ENCODE measurements at places on chromosomes 7 and 10.
A peak's percentile ranks its signal among the peaks of the same experiment; 100 is the strongest.

- DNase-seq = no peak
Measured at GRCh38 chr10:129491123-129491734, 24.2 kb downstream of the MGMT start.

- DNase-seq = no peak
Measured at GRCh38 chr10:31187182-31187581, 131.8 kb upstream of the ZEB1 start.

DNA sequence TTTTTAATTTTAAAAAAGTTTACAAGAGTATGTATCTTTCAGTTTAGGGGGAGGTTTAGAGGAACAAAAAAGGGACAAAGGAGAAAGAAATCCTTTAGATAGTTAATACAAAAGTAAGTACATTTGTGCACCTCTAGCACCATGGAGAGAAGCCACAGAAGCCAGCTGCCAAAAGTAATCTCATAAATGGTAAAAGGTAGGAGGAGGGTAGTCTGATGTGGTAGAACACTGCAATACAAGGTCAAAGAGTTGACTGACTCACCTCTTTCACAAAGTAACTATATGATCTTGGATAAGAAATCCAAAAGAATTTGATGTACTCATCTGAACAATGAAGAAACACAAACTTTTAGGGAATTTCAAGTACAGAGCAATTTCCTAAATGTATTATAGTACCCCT, 68.1 kb downstream of the CNOT4 start:
- no peak for DNase-seq

- DNase-seq = peak; percentile 9
Measured at GRCh38 chr7:43954524-43955228, 28.4 kb downstream of the UBE2D4 start.

GRCh38 chr7:155283565-155284194, 14.0 kb upstream of the INSIG1 start:
- no peak for DNase-seq

- DNase-seq = no peak
Measured at GRCh38 chr7:94423863-94424735, 29.4 kb downstream of the COL1A2 start.

DNA sequence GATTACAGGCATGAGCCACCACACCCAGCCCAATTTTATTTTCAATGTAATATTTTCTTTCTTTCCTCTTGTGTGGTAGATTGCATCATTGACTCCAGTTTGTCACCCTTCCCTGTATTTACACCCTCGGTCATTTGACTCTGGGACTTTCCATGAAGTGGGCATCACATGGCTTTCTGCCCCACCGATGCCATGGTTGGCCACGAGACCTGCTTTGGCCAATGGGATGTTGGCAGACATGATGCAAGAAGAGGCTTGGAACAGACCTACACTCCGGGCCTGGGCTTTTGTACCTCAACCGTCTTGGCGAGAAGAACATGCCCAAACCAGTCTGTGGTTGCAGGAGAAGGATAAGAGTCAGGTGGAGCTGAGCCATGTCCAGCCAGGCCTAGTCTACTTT, 38.8 kb upstream of the CACUL1 start:
- no peak for DNase-seq

DNA sequence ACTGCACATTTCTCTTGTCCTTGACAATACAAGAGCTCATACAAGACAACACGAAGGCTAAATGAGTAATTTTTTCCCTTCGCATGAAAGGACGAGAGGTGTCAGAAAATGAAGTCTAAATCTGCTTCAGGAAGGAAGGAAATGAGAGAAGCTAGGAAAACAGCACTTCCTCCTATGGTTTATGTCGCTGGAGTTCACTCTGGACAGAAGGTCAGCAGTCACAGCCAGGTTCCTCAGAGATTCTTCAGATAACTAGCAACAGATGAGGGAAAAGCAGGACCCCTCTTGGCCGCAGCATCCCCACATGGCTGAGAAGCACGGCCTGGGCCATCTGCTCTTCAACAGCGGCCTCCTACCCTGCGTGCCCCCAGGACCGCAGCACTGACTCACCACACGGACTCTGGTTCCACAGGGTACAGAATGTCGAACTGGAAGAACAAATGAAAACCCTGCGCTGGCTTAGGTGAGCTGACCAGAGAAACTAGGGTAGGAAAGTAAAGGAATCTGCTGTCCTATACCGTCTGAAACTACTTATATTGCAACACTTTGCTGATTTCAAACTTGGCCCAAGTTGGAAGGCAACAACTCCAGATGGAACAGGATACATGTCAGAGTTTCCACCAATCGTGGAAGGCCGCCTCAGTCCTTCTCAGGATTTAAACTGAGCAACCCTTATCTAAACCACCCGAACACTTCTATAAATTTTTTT, 26.3 kb downstream of the DNMBP start:
- no peak for DNase-seq

- DNase-seq = no peak
Measured at GRCh38 chr7:31052841-31053601, 913 bp downstream of the ADCYAP1R1 start.

DNA sequence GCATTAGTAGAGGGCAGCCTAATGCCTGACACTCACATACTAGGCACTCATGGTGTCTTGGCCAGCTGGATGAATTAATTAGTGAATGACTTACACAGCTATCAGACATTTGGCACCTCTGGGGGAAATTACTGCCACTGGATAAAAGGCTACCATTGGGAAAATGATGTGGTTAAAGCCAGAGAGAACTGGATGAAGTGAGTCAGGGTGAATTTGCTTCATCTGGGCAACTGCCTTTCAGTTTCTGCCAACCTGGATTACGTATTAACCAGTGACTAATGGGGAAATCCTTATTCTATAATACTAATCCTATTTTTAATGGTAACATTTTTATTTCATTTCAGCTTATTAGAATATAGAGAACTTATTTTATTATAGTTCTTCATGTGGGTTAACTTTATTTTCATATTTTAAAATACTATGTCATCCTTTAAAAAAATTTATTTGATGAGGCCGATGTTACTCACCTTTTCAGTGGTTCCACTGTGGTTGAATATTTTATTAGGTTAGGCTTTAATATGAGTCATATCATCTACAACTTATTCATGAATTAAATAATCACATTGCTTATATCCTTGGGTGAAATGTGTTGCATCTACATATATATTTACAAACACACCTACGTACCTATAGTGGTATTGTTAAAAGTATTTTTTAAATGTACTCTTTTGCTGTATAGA, 85.6 kb upstream of the CAPZA2 start:
- no peak for DNase-seq

GRCh38 chr7:122454776-122455507, 150.4 kb upstream of the FEZF1 start:
- no peak for DNase-seq

DNA sequence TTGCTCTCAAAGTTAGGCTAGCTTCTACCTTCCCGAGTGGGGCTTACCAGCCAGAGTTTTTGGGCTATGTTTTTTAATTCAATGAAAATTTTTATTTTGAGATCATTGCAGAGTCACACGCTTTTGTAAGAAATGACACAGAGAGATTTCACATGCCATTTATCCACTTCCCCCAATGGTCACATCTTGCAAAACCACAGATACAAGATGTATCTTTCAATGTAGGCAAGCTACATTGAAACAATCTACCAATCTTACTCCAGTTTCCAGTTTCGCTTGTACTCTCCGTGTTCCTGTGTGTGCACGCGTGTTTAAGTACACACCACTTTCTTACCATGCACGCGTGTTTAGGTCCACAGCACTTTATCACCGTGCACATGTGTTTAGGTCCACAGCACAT, 89.4 kb upstream of the LEP start:
- DNase-seq = no peak

DNA sequence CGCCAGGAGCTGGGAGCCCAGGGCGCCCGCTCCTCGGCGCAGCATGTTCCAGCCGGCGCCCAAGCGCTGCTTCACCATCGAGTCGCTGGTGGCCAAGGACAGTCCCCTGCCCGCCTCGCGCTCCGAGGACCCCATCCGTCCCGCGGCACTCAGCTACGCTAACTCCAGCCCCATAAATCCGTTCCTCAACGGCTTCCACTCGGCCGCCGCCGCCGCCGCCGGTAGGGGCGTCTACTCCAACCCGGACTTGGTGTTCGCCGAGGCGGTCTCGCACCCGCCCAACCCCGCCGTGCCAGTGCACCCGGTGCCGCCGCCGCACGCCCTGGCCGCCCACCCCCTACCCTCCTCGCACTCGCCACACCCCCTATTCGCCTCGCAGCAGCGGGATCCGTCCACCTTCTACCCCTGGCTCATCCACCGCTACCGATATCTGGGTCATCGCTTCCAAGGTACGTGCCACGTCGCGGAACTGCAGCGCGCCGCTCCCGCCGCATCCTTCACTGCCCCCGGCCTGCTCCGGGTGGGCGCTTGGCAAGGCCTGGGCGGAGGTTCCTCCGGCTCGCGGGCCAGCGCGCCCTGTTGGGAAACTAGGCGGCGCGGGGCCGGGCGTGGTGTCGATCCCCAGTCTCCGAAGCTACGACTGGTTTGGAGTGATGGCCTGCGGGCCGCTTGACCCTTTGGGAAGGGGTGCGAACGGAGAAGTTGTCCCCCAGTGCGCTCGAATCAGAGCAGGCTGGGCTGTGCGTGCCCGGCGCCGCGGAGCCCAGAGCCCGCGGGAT, 868 bp downstream of the EMX2 start:
- no peak for DNase-seq

GRCh38 chr7:48245751-48246472, 74.7 kb downstream of the ABCA13 start:
- DNase-seq = peak; percentile 78
